Fibroblast of skin of right biceps (primary cell): ENCODE measurements at places on chromosomes 16 and 17.

GRCh38 chr16:5928476-5929065, 831.0 kb upstream of the EEF2KMT start:
- DNase-seq, result no peak

GRCh38 chr16:84354306-84354705, 14.0 kb upstream of the ATP2C2 start:
- no peak for DNase-seq

DNA sequence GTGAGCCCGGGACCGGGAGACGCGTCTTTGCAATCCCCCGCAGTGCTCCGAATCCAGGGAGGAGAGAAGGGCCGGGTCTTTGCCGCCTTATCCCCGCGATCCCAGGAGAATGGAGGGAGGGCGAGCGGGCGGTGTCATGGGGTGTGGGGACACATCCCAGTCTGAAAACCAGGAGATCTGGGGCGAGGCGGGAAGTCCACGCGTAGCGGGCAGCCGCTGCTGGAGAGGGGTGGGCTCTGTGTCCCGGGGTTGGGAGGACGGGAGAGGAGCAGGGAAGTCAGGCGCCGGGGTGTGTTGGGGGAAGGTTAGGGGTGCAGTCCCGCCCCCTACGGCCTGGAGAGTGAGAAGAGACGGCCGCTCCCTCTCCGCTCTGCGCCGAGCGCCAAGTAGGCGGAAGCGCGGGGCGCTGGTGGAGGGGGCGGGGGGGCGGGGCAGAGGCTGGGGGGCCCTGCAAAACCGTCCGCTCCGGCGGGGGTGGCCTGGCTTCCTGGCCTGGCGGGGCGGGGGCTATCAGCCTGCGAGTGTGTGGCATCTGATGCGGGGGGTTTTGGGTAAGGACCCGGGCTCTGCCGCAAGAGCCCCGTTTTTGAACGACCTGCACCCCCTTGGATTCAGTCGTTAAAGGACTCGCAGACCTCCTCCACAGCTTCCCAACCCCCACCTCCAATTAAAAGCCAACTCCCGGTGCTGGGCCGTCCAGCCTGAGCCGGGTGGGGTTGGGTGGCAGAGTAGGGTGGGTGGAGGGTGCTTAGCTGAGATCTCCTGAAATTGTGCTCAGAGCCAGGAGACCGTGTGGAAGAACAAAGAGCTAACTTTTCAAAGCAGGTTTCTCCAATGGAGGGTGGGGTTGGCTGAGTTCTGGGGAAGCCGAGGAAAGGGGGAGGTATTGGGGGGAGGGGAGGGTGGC, 654 bp downstream of the LASP1 start:
- DNase-seq, result peak; percentile 71

DNA sequence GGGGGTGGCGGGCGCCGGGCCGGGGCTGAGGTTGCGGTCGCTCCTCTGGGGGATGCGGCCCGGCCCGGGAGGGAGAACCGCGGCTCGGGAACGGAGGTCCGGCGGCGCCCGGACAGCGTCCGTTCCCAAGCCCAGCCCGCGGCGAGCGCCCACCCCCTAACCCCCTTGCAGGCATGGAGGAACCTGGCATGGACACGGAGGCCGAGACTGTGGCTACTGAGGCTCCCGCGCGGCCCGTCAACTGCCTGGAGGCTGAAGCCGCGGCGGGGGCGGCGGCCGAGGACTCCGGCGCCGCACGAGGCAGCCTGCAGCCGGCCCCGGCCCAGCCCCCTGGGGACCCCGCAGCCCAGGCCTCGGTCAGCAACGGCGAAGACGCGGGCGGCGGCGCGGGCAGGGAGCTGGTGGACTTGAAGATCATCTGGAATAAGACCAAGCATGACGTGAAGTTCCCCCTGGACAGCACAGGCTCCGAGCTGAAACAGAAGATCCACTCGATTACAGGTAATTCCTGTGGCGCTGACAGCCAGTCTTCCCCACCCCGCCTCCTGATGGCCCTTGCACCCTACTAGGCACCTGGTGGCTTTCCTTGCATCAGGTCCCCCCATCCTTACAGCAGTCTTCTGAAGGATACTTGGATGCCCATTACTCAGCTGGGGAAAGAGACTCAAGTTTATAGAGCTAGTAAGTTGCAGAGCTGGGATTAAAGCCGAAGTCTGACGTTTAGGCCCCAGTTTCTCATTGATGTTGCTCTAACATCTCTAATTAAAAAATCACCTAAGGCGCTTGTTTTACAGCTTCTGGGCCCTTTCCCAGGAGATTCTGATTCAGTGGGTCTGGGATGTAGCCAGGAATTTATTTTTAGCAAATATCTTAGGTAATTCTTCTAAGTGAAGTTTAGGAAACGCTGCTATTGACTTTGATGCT, 514 bp downstream of the UBFD1 start:
- DNase-seq, result peak; percentile 22

- DNase-seq, result no peak
Observed at GRCh38 chr16:4433914-4434787, 8.5 kb downstream of the DNAJA3 start.

GRCh38 chr17:43155666-43156065, 15.3 kb upstream of the NBR1 start:
- DNase-seq, result no peak

DNA sequence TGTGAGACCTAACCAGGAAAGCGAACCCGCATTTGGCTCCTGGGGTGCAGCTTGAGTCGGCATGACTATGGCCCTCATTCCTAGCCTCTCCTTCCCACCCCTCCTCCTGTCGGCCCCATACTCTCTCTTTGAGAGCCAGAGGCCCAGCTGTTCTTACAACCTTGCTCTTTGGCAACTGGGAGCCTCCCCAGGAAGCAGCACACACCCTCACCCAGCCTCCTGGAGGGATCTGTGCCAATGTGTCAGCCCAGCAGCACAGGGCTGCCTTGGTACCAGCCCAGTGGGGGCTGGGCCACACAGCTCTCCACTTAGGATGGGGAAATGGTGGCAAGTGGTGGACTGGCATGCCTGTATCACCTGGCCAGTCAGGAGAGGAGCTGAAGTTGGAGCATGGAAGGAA, 70.3 kb upstream of the LGALS9 start:
- DNase-seq, result no peak

DNA sequence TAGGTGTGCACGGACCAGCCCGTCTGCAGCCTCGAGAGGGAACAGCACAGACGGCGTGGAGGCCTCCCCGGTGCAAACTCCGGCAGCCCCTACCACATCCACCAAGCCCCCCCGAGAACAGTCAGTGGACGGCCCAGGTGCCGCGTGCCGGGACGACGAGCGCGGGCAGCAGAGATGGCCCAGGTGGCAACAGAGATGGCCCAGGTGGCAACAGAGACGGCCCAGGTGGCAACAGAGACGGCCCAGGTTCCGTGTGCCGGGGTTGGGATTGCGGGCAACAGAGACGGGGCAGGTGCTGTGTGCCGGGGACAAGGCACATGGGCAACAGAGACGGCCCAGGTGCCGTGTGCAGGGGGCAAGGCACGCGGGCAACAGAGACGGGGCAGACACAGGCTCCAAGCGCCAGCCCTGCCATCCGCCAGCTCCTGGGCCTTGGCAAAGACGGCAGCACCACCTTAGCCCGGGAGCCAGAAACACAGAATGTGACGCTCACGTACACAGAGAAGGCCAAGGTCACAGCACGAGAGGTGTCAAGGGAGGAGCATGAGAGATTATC, 31.1 kb downstream of the RPH3AL start:
- DNase-seq, result no peak

GRCh38 chr16:71610936-71611871, 14.8 kb upstream of the MARVELD3 start:
- DNase-seq, result peak; percentile 50

DNA sequence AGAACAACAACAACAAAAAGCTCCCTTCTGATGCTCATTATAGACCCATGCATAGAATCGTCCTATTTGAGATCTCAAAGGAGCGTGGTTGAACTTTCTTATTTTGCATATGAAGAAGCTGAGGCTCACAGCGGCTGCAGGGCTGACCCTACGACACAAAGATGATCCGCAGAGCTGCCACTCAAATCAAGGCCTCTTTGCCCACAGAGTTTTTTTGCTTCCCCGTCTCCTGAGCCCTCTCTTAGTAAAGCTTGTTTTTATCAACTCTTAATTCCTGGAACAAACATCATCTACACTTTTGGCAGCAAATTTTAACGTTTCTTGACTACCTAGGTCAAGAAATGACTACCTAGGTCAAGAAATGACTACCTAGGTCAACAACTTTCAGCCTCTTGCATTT, 73.7 kb downstream of the C16orf95 start:
- DNase-seq, result no peak

DNA sequence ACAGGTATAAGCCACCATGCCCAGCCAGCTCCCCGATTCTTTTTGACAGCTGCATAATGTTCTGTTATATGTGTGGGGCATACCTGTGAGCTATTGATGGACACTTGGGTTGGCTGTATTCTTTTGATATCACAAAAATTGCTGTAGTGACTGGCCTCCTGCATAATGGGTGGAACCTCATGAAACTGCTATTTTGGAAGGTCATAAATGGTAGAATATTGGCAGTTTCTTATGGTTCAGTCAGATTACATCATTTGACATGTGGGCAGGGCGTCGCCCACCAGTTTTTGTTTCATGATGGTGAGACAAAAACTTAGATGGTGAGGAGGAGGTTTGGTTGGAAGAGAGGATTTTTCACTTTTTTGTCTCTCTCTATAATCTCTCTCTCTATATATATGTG, 26.7 kb upstream of the POLR3E start:
- no peak for DNase-seq

- no peak for DNase-seq
Observed at GRCh38 chr17:42347606-42348005, 40.6 kb downstream of the STAT3 start.

- no peak for DNase-seq
Observed at GRCh38 chr16:2751577-2752034, 832 bp upstream of the SRRM2 start.

- DNase-seq, result peak; percentile 10
Observed at GRCh38 chr16:777826-778225, 10.4 kb downstream of the RPUSD1 start.

- peak; percentile 74 for DNase-seq
Observed at GRCh38 chr17:40358323-40359038, 6.1 kb downstream of the GJD3 start.

GRCh38 chr16:72991211-72991610, 56.7 kb downstream of the ZFHX3 start:
- peak; percentile 66 for DNase-seq

DNA sequence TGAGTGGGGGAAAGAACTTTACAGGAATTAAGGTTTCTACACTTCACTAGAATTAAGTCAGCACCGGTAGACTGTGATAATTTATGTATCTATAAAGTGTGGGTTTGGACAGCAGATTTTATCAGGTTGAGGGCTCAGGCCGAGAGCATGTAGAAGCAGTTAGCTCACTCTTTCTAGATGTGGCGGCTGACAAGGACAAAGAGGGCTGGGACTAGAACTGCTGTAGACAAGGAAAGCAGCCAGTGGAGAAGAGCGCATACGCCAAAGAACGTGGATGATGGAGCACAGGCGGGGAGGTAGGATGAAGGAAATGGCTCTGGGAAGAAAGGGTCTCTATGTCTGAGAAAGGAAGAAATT, 504 bp upstream of the GOSR1 start:
- peak; percentile 3 for DNase-seq

GRCh38 chr17:81583589-81584342, 31.6 kb upstream of the FAAP100 start:
- DNase-seq, result no peak

GRCh38 chr17:41792845-41793783, 6.6 kb upstream of the JUP start:
- DNase-seq, result peak; percentile 52

DNA sequence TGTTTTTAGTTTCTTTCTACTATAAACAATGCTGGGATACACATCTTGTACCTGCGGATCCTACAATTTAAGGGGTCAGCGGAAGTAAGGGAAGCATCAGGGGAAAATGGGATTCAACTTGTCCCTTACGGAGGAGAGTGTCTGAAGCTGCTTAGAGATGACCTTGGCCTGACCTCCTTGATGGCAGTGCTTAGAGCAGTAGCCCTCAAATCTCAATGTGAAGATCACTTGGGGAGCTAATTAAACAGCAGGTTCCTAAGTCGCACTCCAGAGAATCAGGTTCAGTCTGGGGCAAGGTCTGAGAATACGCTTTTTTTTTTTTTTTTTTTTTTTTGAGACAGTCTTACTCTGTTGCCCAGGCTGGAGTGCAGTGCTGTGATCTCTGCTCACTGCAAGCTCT, 9.6 kb upstream of the METTL16 start:
- no peak for DNase-seq

DNA sequence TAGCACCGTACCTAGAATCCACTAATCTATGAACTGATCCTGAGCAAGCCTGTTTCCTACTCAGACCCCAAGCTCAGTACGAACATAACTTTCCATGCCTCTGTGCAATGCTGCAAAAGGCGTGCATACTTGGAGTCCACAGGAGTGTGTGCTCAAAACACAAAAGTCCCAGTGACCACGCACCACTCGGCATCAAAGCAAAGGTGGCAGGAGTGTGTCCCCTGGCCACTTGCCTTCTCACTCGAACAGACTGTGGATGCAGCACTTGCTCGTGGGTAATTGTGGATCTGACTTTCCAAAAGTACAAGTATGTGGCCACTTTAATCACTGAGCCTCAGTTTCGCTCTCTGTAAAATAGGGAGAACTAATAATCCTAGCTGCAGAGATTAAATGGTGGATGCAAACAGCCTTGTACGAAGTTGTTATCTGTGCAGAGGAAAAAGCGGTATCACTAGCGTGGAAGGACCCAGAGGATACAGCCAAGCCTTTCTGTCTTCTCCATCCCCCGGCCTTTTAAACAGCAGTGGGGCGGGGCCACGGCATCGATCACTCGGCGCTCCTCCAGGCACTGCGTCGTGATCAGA, 311 bp upstream of the KDM8 start:
- DNase-seq, result peak; percentile 94

DNA sequence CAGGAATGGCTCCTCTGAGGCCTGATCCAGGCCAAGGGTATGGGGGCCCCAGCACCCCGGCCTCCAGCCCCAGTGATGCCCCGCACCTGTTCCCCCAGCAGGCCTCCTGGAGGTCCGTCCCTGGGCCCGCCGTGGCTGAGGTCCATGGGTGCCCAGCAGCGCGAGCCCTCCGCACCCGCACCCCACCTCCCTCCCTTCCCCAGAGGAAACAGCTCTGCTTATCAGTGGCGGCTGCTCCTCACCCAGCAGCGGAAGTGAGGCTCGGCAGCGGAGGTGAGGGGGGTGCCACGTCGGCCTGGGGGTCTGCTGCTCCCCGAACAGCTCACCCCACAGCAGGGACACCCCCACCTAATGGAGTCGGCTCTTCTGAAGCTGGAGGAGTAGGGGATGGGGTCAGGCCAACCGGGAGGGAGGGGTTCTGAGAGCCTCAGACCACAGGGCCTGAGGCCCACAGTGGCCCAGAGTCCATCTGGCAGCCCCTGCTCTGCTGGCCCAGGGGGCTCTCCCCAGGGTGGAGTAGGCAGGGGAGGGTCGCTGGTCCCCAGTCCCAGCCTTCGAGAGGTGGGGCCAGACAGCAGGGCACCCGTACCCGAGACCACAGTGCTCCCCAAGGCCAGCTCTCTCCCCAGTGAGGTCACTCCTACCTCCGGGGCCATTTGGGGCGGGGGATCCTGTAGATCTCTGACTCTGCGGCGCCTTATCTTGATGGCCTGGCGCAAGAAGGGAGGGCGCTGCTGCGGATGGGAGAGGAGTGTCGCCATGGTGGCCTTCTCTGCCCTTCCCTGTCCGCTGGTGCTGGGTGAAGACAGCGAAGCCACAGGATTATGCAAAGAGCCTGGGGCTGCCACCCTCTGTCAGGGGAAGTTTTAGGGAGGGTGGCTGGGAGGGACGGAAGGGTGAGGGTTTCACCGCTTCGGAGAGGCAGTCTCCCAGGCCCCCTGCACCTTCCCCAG, at the start of gene UNC13D:
UNC13D (minus strand) TSS at position 828 of the 953 bp plus-strand sequence; CDS start at position 761, 67 bp downstream.
- DNase-seq, result no peak

- no peak for DNase-seq
Observed at GRCh38 chr17:1697681-1698080, 12.5 kb downstream of the TLCD2 start.
